ENCODE measurements at places on chromosomes 4 and X. TPM values are rescaled to one million over a fixed set of nuclear protein-coding genes. Genes with fewer than 3 reads are reported as not detected.

GRCh38 chr4:117417856-117418255 lies 332.5 kb upstream of the TRAM1L1 start:
- peak; percentile 48 for DNase-seq

GRCh38 chr4:8778760-8779159 lies 92.9 kb downstream of the HMX1 start:
- no peak for DNase-seq

DNA sequence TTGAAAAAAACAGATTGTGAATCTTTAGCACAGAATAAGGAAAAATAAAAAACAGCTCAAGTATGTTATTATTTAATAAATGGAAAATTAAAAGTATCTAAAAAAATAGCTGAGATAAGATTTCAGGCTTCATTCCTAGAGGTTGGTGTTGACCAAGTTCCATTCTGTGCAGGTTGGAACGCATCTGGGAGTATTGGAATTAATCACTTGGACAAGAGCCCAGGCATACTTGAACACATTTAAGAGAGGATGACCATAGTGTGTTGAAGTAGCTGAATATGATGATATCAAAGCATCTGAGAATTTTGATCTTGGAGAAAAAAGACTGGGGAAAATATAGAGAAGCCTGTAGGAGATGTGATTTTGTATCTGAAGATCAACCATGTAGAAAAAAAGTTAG lies 54.6 kb upstream of the VCX start:
- peak; percentile 65 for DNase-seq

GRCh38 chr4:102288497-102288896 lies 56.8 kb downstream of the SLC39A8 start:
- DNase-seq, result no peak

DNA sequence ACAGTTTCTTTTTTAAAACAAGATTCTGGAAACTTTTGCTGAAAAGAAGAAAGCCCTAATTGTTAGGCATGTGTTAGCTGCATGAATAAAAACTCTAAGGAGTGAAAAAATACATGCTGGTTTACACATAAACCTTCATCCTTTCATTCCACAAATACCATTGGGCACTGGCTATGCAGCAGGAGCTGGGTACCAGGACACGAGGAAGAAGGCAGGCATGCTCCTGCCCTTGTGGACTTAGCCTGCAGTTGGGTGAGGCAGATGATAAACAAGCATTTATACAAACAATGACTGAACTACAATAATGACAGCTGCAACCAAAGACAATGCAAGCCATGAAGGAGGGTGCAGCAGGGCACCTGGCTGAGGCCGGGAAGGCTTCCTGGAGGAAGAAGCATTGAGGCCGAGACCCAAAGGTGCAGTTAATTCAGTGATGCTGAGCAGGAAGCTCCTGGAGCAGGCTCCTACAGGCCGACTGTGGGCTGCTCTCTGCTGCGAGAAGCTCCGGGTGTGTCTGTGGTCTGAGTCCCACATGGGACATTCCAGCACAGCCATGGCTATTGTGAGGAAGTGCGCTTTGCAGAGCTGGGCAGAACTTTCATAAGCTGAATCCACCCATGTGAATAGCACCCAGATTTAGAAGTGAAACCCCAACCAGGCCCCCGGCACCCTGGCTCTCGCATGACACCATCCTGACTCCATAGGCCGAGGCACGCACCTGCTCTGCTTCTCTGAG lies 44.0 kb upstream of the MXD4 start:
- no peak for DNase-seq

GRCh38 chr4:5839751-5840674 lies 52.9 kb downstream of the CRMP1 start:
- DNase-seq, result no peak

Gene TSPAN7
- 1.1 TPM for total RNA-seq

Gene TCEAL2
- not detected for total RNA-seq

Gene FGD1
- total RNA-seq, result 1.7 TPM

Measured in bronchial epithelial cell (primary cell).